Suprapubic skin (tissue), 4 donors: ENCODE measurements at places on chromosomes 3 and 15. TPM values are rescaled to one million over a fixed set of nuclear protein-coding genes. Genes with fewer than 3 reads are reported as not detected.

DNA sequence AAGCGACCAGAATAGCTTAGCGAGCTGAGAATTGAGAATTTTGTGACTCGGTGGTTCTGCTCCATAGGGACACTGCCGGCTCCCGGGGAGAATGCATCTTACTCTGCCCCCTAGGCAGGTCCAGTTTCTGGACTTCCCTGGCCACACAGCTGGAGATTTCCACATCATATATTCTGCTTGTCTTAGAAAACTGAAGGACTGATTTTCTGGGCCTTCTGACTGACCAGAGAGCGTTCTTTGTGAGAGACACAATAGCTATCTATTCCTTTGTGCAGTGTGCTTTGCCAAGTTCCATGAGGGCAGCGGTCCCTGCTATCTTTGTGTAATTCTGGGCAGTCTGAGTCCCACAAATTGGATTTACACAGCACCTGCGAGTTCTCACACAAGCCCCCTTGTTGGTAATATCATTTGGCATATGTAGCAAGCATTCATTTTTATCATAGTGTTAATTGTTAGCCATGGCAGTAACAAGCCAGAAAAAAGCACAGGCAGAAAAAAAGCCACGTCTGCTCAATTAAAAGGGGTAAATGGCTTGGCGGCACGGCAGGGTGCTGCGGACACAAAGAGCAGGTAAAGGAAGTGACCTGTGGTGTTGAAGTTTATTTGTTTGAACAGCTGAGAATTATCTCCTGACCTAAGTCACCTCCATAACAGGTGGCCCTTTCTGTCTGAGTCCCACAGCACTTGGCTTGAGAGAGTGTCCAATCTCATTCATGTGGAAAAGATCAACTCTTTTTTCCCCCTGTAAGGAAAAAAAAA lies 688.7 kb downstream of the TUSC7 start:
- H3K27me3 ChIP-seq: no peaks in the 10 kb centered on the region
- no peaks in the 10 kb centered on the region for H3K4me1 ChIP-seq
- H3K36me3 ChIP-seq: no peaks in the 10 kb centered on the region
- H3K4me3 ChIP-seq: no peak overlapping the region
- no peak overlapping the region for H3K27ac ChIP-seq

UCN2 gene
- 22.0 TPM for total RNA-seq

DNA sequence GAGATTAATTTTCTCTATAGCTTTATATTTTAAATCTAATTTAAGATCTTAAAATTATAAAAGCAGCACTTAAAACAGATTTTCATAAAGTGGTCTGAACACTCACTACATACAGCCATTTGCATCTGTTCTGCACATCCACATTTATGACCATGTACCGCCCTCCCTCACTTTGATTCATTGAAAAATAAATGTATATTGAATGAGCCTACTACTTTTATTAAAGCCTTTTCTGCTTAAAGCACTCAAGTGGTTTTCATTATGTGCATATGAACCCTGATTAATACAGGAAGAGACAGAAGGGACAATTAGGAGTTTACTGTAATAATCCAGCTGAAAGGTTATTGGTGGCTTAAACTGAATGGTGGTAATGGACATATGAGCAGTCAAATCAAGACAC lies 129.4 kb downstream of the DLG1 start:
- no peak for DNase-seq
- no peaks in the 10 kb centered on the region for H3K27me3 ChIP-seq
- H3K36me3 ChIP-seq: no peaks in the 10 kb centered on the region
- no peak overlapping the region for H3K4me3 ChIP-seq

- peak within 1 kb of the TSS; percentile 90 for H3K4me3 ChIP-seq
- no peaks in the 10 kb centered on the region for H3K27me3 ChIP-seq
- DNase-seq: peak; percentile 93
- peaks cover 32% of the 10 kb centered on the region for H3K4me1 ChIP-seq
Observed at GRCh38 chr3:11846281-11847266, at the start of gene TAMM41. TAMM41 (minus strand) TSS chr3:11846885; CDS start chr3:11846636, 249 bp downstream.

GABRG3 gene
- 3.6 TPM for total RNA-seq

PLXNA1 gene
- 56.8 TPM for total RNA-seq

- H3K27ac ChIP-seq: no peak overlapping the region
- H3K4me1 ChIP-seq: no peaks in the 10 kb centered on the region
- H3K36me3 ChIP-seq: no peaks in the 10 kb centered on the region
Observed at GRCh38 chr3:152139651-152140050, 129.1 kb upstream of the MBNL1 start.

- DNase-seq: peak; percentile 78
- H3K27me3 ChIP-seq: no peaks in the 10 kb centered on the region
- H3K27ac ChIP-seq: peak overlapping the region; percentile 96
- H3K4me1 ChIP-seq: peaks cover 41% of the 10 kb centered on the region
- no peaks in the 10 kb centered on the region for H3K36me3 ChIP-seq
- peak overlapping the region; percentile 92 for H3K4me3 ChIP-seq
Observed at GRCh38 chr15:58771621-58772250, 634 bp downstream of the MINDY2 start.

FOXL2NB gene
- not detected for total RNA-seq

CALML4 gene
- total RNA-seq: 2.4 TPM

DNA sequence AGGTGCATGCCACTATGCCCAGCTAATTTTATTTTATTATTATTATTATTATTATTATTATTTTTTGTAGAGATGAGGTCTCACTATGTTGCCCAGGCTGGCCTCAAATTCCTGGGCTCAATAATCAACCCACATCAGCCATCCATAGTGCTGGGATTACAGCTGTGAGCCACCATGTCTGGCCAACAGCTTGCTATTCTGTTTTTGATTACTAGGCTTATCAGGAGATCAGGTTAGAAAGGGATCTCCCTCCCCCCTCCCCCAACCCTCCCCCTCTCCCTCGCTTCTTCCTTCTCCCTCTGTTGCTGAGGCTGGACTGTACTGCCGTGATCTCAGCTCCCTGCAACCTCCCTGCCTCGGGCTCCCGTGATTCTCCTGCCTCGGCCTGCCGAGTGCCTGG lies 8.6 kb downstream of the CLN6 start:
- peak; percentile 9 for DNase-seq
- H3K4me1 ChIP-seq: no peaks in the 10 kb centered on the region
- H3K27me3 ChIP-seq: no peaks in the 10 kb centered on the region
- no peak overlapping the region for H3K27ac ChIP-seq

- no peaks in the 10 kb centered on the region for H3K27me3 ChIP-seq
- H3K4me3 ChIP-seq: no peak overlapping the region
- no peak overlapping the region for H3K27ac ChIP-seq
- DNase-seq: no peak
Observed at GRCh38 chr3:16075647-16076046, 98.8 kb upstream of the GALNT15 start.

DNA sequence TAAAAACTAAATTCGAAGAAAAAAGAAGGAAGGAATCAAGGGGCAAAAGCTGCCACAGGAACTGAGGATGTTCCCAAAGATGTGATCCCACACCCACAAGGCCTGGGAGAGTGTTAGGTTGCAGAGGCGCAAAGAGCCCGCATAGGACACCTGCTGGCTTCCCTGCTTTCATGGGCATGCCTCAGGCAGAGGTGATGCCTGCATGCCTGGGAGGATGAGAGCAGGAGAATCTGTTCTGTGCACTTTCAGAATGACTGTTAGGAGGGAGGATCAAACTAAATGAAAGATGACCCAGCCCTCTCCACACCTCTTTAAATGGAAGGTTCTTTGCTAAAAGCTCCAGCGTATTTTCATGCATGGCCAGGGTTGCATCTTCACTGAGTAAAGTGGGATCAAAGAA lies 162.4 kb downstream of the PLCL2 start:
- no peak overlapping the region for H3K27ac ChIP-seq
- no peaks in the 10 kb centered on the region for H3K27me3 ChIP-seq
- no peaks in the 10 kb centered on the region for H3K36me3 ChIP-seq

SPESP1 gene
- total RNA-seq: 1.2 TPM
